ENCODE measurements at places on chromosomes 12 and 14.

DNA sequence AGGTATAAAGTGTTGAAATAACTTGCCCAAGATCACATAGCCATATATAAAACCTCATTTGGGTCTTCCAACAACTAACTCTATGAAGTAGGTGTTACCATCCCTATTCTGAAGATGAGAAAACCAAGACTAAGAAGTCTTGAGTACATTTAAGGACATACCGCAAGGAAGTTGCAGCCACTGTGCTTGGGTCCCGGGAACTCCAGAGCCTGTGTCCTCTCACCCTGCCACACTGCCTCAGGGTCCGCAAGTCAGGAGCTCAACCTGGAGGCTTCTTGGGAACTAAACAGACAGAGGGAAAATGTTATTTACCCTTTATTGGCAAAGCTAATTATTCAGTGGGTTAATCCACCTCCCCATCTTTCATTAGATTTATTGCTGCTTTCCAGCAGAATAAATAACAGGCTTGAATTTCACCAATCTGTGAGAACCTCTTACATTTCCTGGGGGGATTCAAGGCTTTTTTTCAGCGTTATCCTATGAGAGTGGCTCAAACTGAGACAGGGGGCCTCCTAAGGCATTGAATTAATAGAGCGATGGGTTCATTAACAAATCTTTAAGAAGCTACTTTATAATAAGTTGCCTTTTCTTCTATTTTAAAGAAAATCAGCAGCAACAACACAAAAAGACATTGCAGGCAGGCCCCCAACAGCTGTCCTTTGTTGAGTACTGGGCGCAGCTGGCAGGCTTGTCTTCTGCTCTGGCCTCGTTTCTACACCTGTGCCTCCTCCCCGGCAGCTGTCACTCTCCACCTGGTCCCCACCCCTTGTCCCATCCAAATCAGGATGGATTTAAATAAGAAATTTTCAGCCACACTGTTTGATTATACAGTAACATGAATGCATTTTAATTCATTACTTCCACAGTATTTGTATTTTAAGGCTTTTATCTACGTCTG lies 25.3 kb downstream of the PHLDA1 start:
- DNase-seq: no peak

- DNase-seq: no peak
Observed at GRCh38 chr12:81079280-81080076, 1.6 kb downstream of the ACSS3 start.

DNA sequence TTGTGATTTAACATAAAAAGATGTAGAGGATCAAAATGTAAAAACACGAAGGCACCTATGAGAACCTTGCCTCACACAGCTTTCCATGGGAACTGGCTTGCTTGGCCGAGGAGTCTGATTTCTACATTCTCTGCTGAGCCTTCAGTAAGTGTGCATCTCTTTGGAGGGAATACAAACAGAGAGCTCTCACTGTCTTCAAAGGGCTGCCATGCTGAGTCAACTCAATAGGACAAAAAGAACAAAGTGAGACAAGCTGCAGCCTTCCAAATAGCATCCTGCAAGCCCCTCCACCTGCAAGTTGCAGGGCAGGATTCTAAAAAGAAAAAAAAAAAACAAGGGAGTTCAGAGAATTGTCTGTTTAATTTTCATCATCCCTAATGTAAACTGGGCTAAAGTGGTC lies 411.9 kb downstream of the NELL2 start:
- no peak for DNase-seq

DNA sequence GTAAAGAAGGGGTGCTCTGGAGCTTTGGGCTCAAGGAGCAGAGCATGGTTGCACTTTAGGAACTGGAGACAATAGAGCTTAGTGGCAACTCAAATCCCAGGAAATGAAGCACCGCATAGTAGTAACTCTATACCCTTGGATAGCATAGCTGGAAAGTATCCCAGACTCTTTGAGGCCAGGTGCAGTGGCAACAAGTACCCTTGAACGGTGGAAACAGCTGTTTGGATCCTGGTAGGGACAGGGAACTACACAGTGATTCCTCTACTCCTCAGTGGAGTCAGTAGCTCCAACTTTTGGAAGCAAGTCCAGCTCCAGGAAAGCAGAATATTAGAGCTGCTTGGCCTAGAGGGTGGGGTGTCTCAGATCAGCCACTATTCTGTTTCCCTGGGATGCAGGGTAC lies 129.0 kb upstream of the WSCD2 start:
- DNase-seq: no peak

- DNase-seq: no peak
Observed at GRCh38 chr12:118145113-118145797, 9.3 kb downstream of the PEBP1 start.

GRCh38 chr14:68630081-68630571 lies 162.7 kb downstream of the ZFP36L1 start:
- DNase-seq: no peak

DNA sequence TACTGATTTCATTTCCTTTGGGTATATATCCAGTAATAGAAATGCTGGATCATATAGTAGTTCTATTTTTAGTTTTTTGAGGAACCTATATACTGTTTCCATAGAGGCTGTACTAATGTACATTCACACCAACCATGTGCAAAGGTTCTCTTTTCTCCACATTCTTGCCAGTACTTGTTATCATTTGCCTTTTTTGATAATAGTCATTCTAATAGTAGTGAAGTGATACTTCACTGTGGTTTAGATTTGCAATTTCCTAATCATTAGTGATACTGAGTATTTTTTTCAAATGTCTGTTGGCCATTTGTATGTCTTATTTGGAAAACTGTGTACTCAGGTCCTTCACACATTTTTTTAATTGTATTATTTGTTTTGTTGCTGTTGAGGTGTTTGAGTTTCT lies 148.2 kb upstream of the NAV3 start:
- DNase-seq: no peak

- no peak for DNase-seq
Observed at GRCh38 chr12:82880442-82880901, 193.8 kb downstream of the TMTC2 start.

GRCh38 chr14:51533872-51534553 lies 117.7 kb upstream of the FRMD6 start:
- DNase-seq: no peak

DNA sequence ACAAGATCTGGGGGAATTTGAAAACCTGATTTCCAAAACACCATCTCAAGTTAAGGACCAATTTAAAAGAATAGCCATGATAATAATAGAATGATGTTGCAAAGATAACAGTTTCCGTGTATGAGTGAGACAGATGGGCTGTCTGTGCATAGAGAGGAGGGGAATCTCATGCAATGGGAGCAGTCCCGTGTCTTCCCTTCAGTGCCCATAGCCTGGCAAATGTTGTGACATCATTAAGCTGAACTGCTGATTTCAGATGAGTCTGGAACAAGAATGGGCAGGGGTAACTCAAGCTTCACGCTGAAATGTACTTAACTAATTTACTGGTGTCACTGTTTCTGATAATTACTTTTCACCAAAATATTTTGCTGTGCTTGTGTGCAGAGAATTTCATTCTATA lies 454.0 kb downstream of the FOXG1 start:
- no peak for DNase-seq

DNA sequence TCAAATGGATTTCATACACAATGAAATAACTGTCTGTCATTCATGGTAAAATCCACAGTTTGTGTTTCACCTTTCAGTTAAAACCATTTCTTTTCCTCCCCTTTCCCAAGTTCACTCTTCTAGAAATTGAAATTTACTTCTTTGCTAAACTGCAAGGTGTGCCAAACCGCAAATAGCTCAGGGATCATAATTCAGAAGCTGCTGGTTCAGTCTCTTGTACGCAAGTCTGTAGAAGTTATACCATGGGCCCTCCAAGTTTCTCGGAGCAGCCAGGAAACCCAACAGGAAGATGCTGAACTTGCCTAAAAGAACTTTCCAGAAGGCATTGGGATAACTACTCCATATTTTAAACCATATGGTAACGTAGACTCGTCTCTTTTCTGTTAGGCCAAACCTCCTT lies 268.9 kb downstream of the FLRT2 start:
- no peak for DNase-seq

- DNase-seq: no peak
Observed at GRCh38 chr12:85280984-85281630, 1.1 kb downstream of the ALX1 start.

DNA sequence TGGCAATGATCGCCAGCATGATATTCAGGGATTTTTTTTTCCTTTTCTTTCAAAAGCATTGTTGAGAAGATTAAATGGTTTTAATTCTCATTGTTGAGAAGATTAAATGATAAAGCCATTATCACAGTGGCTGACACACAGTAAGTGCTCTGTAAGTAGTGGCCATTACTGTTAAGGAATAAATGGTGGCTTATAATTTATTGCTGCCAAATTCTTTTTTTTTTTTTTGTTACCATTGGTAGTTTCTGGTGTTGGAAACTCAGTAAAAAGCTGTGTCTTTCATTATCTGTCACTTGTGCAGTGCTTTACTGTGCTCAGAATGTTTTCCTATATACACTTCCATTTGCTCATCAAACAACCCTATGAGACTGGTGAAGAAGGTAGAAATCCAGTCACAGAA lies 15.3 kb downstream of the YAF2 start:
- no peak for DNase-seq

DNA sequence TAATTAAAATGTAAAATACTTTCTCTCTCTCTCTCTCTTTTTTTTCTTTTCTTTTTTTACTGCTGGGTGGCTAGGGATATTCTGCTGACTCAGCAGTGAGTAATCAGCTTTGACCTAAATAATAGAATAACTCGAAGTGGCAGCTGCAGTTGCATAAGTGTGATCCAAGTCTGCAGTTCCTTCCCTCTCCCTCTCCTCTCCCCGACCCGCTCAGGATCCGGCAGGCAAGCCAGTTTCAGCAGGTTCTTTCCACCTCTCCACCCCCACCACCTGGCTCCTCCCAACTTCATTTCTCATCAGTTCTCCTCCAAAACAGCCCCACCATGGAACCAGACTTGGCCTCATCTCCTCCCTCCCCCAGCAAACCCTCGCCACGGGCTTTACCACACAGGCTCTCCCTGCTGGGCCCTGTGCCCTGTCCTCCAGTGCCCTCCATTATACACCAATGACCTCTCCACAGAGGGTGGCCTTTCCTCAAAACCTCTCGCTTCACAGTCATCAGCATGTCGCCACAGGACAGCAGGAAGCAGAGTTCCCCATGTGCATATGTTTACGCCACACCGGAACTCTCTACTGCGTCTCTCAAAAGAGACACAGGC lies 22.4 kb downstream of the SLC7A8 start:
- DNase-seq: no peak

GRCh38 chr14:24513009-24513408 lies 4.9 kb upstream of the CMA1 start:
- no peak for DNase-seq

GRCh38 chr12:121738340-121738858 lies 25.8 kb downstream of the TMEM120B start:
- DNase-seq: no peak

GRCh38 chr14:68978172-68978911 lies 760 bp downstream of the ACTN1 start:
- DNase-seq: peak; percentile 48

Data from stimulated activated CD4-positive, alpha-beta T cell treated with anti-CD3 and anti-CD28 coated beads, Interleukin-4, amount 100 ng/mL, for 4 hours (primary cell).